ENCODE measurements at places on chromosomes 2 and 18.
A peak's percentile ranks its signal among the peaks of the same experiment; 100 is the strongest.

- no peak for DNase-seq
These were observed 30.6 kb upstream of the SPOPL start for GRCh38 chr2:138470941-138471340.

DNA sequence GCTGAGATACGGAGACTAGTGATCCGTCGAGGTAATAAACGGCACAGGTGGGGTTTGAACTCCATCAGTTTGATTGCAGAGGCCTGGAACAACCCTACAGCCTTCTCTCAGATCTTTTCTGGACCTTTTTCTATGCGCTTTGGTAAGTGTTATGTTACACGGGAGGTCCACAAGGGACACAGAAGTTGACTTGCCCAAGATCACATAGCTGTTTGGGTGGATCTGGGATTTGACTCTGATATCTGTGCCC lies 1.1 kb upstream of the DNPEP start:
- DNase-seq, result no peak

DNA sequence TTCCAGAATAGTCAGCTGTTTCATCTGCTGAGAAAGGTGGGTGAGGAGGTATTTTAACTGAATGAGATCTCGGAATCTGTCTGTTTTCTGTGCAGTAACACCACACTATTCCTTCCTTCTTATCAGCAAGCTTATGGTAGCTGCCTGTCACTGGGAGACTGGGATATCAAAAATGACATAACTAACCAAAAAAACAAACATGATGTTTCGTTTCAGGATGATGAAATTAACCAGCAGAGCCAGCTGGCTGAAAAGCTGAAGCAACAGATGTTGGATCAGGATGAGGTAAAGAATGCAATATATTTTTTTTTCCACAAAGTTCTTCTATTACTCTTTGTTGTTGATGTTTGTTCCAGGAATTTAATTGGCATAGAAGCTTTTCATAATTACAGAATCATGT lies 59.8 kb upstream of the LYPD6B start:
- no peak for DNase-seq

- no peak for DNase-seq
These were observed 20.1 kb downstream of the SH3RF3 start for GRCh38 chr2:109148991-109149645.

DNA sequence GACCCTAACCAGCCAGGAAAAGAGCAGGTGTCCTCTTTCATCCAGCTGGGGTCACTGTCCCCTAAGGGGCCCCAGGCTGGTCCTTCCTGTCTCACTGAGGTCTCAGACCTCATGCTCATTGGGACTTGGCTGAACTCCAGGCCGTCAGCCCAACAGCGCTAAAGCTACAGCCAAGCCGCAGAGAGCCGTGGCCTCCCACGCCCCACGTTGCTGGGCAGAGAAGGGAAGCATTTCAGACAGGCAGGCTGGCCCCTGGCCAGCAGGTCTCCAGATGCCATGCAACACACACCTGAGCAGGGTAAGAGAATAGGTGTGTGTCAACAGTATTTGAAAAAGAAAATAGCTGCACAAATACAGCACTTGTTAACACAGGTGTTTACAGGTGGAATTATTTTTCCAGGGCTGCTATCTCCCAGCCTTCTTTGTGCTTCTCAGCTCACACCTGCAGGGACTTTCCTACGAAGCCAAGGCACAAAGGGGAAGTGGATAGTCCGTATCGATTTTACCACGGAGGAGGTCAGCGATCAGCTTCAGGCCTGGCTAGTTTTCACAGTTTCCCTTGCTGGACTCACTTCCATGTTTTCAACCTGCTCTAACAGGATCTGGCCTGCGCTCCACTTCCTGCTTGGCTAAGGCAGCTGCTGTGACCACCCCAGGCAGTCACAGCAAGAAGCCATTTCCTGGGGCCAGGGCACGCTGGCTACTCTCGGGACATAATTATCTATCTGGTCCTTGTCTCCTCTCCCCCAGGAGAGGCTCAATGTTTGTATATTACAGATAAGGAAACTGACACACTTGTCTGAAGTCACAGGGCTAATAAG lies 156.1 kb upstream of the ID2 start:
- peak; percentile 50 for DNase-seq

GRCh38 chr2:43218702-43219382 lies 7.6 kb downstream of the ZFP36L2 start:
- peak; percentile 77 for DNase-seq

- no peak for DNase-seq
These were observed 777 bp upstream of the C18orf32 start for GRCh38 chr18:49487711-49488310.

DNA sequence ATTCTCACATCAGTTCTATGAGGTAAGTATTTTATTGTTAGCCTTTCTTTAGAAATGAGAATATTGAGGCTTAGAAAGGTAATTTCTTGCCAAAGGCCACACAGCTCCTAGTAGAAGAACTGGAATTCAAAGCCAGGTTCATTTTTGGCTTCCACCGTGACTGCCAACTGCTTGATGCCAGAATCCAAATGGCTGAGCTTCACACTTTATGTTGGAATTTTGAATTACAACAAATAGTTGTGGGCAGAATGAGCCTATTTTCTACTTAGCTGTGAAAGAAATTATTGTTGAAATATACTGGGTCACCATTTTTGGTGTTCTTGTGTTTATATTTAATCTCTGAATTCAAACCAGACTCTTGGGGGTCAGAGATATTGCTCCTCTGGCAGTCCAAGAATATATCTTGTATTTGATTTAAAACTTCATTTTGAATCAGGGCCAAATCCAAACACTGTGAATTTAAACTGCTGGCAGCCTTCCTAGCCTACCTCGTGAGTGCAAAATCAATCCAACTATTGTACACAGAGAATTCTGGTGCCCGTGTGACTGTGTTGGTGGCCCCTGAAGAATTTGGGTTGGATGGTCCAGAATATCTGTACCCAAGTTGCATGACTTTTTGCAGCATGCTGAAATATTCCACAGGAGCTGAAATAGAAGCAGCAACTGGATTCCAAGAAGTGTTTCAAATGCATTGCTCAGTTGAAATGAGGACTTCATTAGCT lies 35.6 kb upstream of the LPIN1 start:
- no peak for DNase-seq

- DNase-seq, result no peak
These were observed 93.0 kb downstream of the COL6A3 start for GRCh38 chr2:237320801-237321560.

DNA sequence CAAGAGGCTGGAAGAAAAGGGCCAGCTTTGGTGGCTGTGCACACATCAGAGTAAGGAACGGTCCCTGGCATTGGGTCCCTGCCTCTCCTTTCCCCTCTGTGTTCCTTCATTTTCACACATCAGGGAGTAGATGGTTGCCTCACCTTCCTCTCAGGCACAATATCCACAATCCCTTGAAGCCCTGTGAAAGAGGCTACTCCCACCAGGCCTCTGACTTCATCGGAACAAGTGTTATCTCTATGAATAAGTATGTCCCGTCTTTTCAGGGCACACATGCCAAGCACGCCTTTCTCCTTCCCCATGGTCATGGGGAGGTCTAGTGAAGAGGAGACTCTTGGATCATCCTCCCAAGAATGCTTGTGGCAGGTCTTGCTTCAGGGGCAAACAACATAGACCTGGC lies 61.2 kb upstream of the LMAN1 start:
- DNase-seq, result no peak

GRCh38 chr2:241352227-241352626 lies 3.9 kb upstream of the FARP2 start:
- no peak for DNase-seq

- no peak for DNase-seq
These were observed 32.5 kb upstream of the CD28 start for GRCh38 chr2:203673933-203674332.

DNA sequence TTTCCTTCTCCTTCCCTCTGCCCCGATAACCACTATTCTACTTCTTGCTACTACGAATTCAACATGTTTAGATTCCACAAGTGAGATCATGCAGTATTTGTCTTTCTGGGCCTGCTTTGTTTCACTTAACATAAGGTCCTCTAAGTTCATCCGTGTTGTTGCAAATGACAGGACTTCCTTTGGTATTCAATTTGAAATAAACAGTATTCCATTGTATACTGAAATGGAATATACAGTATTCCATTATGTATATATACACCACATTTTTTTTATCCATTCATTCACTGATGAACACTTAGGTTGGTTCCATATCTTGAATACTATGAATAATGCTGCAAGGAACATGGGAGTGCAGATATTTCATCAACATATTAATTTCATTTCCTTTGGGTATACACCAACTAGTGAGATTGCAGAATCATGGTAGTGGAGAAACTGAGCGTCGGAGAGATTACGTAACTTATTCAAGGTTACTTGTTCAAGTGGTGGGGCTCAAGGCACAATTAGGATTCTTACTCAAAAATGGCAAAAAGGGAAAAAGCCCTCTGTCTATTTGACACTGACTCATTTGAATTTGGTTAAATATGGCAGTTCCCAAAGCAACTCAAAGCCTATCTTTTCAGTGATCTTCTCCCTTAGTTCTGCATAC lies 85.1 kb downstream of the CHN1 start:
- no peak for DNase-seq

GRCh38 chr2:240143801-240144648 lies 3.6 kb upstream of the OTOS start:
- DNase-seq, result peak; percentile 84

DNA sequence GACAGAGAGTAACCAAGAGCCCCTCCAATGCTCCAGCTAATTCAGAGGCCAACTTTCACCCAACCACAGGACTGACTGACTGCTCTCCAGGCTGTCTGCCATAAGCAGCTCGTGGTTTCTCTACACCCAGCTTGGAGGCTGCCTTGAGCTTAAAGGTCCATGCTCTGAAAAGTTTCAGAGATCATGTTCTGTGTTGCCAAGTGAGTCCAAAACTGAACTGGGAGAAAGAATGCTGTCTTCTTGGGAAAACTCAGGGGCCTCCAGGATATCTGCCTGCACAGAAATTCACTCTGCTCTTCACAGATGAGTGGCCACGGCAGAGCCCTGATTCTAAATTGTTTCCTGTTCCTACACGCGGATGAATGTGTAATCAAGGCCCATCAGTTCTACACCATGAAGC lies 51.1 kb downstream of the LPIN2 start:
- DNase-seq, result no peak

GRCh38 chr2:69811591-69811990 lies 17.9 kb upstream of the GMCL1 start:
- DNase-seq, result no peak

DNA sequence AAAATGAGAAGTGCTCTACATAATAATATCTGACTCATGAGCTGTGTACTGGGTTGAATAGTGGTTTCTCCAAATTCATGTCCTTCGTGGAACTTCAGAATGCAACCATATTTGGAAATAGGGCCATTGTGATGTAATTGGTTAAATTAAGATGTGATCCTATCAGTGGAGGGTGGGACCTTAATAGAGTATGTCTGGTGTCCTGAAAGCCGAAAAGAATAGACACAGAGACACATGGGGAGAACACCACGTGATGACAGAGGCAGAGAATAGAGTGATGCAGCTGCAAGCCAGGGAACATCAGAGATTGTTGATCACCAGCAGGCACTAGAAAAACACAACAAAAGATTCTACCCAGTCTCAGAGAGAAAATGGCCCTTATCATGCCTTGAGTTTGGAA lies 310.1 kb downstream of the EXOC6B start:
- no peak for DNase-seq

GRCh38 chr18:25244170-25244569 lies 107.8 kb downstream of the ZNF521 start:
- DNase-seq, result no peak

- no peak for DNase-seq
These were observed 4.1 kb upstream of the LOXHD1 start for GRCh38 chr18:46660957-46661749.

DNA sequence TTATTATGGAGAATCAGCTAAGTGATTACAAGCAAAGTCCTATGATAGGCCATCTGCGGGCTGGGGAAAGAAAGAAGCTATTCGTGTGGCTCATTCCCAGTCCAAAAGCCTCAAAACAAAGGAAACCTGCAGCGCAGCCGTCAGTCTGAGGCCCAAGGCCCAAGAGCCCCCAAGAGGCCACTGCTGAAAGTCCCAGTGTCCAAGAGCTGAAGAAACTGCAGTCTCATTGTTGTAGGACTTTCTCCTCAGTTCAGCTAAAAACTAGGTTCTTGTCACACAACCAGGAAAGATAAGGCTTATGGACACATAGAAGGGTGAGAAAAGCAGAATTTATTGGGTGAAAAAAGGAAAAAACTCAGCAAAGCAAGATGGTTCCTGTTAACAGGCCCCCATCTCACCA lies 143.2 kb downstream of the RHBDD1 start:
- DNase-seq, result no peak

DNA sequence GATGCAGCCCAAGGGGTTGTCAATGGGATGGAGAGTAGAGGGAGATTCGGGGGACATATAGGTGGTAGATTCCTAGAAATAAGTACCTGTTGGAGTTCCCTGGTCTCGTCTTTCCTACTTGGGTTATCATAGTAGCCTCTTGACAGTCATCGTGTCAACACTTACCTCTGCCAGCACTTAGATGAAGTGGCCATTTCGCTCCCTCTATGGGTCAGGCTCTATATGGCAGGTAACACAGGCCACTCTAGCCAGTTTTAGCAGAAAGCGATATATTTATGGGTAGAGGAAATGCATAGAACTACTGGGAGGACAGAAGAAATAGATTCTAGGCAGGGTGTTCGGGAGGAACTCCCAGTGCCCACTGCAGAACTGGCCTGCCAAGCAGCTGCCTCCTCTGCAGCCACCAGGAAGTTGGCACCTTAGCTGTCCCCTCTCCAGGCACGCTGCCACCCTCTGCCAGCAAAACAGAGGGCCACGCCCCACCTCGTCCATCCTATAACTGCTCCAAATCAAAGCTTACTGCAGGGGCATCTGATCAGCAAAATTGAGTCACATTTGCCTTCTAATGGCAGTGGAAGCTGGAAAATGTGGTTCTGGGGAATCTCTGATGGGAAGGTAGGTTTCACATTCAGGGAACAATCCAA lies 181.3 kb downstream of the INSIG2 start:
- no peak for DNase-seq

- no peak for DNase-seq
These were observed 105.9 kb upstream of the AQP4 start for GRCh38 chr18:26971409-26971808.

DNA sequence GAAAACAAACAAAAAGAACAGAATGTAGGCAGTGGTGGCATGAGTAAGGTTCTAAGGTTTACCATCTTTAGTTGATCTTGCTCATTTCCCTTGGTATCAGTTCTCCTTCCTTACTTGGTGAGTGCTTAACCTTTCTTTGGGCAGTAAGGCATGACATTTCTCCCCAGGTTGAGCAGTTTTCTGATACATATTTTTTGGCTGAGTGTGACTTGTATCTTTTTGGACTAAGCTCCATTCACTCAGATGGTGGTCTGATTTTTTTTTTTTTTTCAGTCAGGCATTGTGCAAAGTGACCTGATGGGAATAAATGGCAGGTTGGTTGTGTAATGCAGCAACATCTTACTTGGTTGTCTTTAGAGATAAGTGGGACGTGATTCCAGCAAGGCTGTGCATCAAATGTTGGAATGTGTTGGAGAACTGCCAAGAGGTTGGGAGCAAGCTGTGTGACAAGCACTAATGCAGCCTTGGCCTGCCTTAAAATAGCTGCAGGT lies 15.1 kb downstream of the SPTBN1 start:
- peak; percentile 17 for DNase-seq

GRCh38 chr2:52934323-52934898 lies 833.2 kb upstream of the CHAC2 start:
- no peak for DNase-seq
